ENCODE measurements at places on chromosomes 2 and 18.

DNA sequence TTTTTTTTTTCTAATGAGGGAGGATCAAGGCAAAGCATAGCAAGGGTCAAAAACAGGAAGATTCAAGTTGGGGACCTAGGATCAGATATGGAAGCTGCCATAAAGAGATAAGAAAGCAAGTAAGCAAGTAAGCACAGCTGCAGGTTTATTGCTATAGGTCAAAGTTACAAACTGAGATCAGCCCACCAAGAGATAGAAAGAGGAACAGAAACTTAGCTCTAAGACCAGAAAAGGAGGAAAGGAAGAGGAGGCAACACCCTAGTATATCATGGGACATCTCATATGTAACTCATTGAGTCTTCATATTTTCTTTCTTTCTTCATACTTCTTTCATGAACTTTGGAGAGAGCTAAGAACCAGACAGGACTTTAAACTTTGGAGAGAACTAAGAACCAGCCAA is 295.9 kb upstream of the CRIM1 start:
- no peak for DNase-seq

GRCh38 chr18:75783566-75784281 is 356.2 kb upstream of the SMIM21 start:
- no peak for DNase-seq

- DNase-seq = no peak
Measured at GRCh38 chr2:62354771-62355561, 151.0 kb downstream of the TMEM17 start.

- DNase-seq = no peak
Measured at GRCh38 chr2:48572816-48573215, 42.9 kb downstream of the STON1 start.

- no peak for DNase-seq
Measured at GRCh38 chr2:180071797-180072196, 64.7 kb upstream of the CWC22 start.

GRCh38 chr2:10185046-10185445 is 62.5 kb downstream of the RRM2 start:
- DNase-seq = no peak

DNA sequence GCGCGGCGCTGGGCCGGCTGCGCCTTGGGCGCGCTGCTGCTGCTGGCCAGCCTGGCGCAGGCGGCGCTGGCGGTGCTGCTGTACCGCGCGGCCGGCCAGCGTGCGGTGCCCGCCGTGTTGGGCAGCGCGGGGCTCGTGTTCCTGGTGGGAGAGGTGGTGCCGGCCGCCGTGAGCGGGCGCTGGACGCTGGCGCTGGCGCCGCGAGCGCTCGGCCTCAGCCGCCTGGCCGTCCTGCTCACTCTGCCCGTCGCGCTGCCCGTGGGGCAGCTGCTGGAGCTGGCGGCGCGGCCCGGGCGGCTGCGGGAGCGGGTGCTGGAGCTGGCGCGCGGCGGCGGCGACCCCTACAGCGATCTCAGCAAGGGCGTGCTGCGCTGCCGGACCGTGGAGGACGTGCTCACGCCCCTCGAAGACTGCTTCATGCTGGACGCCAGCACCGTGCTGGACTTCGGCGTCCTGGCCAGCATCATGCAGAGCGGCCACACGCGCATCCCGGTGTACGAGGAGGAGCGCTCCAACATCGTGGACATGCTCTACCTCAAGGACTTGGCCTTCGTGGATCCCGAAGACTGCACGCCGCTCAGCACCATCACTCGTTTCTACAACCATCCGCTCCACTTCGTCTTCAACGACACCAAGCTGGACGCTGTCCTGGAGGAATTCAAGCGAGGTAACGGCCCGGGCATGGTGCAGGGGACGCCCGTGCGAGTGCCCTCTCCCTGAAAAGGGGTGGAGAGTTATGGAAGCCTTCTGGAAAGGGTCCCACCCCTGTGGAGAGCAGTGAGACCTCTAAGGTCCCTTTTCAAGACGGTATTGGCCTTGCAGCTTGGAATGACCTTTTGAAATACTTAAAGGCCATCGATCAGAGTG is 1.0 kb downstream of the CNNM3 start:
- no peak for DNase-seq

- DNase-seq = no peak
Measured at GRCh38 chr2:76812156-76812555, 710.0 kb downstream of the LRRTM4 start.

GRCh38 chr2:73610111-73610510 is 32.1 kb downstream of the NAT8 start:
- no peak for DNase-seq

DNA sequence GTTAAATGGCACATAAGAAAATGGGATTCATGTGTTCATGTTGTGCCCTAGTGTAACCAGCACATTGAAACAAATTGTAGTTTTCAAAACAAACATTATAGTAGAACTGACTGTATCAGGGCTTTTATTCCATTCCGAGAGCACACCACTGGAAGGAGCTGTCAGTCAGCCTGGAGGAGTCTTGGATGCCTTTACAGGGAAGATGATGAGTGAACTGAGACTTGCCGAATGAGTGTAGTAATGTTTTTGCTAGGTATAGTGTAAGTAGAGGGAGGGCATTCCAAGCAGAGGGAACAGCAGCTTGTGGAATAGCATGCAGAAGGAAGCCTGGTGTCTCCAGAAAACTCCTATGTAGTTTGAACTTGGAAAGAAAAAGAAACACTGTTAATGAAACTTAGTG is 183.5 kb downstream of the MCFD2 start:
- no peak for DNase-seq

- no peak for DNase-seq
Measured at GRCh38 chr18:44602845-44603244, 77.8 kb upstream of the SETBP1 start.

DNA sequence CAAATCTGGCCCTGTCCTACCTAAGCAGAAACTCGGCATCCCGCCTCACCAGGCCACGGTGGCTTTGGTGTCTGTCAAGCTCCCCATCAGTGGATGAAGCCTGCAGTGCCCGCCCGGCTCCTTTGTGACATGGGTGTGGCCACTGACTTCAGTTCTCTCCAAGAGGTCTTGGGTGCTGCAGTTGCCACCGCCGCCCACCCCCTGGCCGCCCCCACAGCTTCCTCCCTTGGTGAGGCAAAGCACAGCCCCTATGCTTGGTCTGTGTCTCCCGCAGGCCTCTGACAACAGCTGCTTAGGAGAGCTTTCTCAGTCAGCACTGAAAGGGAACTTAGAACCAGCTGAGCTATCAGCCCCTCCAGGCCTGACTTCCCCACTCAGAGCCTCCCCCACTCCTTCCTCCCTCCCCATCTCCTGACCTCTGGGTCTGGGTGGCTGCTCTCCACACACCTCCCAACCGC is 22.9 kb upstream of the GPR55 start:
- DNase-seq = no peak

DNA sequence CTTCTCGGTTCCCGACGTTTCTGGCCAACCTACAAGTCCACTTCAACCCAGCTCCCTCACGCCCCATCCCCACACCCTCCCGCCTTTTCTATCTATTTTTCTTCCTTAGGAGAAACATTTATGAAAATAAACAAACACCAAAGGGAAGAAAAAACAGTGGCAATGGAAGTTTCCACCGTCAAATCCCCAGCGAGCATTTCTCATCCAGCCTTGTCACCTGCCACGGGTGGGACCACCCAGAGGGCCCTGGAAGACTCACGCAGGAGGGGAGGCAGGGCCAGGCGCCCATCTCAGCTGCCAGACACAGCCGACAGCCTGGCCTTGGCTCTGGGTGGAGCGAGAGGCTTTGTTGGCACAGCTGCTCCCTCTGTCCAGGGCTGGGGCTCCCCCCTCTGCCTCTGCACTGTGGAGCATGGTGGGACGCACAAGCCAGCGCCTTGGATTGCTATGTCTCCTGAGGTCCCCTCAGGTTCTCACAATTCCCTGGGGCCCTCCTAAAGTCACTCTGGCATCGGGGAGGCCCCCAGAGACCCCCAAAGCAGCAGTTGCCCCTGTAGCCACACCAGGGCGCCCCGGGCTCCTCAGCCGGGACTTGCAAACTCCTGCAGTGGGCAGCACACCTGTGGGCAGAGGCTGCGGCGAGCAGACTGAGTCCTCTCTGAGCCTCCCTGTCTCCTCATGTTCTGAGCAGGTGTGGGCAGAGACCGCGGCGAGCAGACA is 395.7 kb upstream of the SALL3 start:
- DNase-seq = no peak

- no peak for DNase-seq
Measured at GRCh38 chr2:138877421-138877820, 97.2 kb upstream of the NXPH2 start.

DNA sequence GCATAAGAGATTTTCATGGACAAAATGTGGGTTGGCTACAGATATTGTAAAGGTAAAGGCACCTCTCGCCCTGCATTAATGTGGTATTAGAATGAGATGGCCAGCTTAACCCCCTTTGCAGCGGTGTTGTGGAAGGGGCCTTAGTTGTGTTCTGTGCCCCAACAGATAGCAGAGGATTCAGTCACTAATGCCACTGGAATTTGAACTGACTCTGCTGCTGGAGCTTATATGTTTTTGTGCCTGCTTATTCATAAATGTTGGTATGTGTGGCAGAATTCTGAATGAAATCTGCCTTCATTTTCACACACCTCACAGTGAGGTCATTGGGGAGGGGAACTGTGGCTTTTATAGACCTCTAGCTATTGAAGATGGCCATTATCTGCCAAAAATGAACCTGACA is 90.7 kb upstream of the ITGA6 start:
- DNase-seq = no peak

- no peak for DNase-seq
Measured at GRCh38 chr18:54947091-54947490, 12.2 kb downstream of the CCDC68 start.

DNA sequence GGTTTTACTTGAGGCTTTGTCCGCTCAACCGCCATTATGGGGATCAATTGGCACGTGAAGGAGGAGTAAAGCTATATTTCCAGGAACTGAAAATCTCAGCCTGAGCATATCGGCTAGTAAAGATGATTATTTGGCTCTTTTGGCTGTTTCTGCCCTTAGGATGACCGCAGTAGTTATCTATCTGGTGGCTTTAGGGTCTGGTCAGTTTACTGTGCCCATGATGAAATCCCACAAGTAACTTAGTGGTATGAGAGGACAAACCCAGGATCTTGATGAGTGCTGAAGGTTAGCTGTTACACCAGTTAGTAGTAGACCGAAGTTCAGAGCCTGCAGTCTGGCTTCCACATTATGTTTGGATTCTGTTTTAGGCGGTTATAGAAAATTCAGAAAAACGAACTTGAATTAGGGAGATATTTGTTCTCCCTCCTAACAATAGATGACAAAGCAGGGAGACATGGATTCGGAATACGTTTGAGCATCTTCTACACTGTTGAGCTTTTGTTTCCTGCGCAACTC is 1.2 kb downstream of the MAT2A start:
- DNase-seq = no peak

GRCh38 chr18:77177009-77177408 is 44.4 kb upstream of the MBP start:
- no peak for DNase-seq

- no peak for DNase-seq
Measured at GRCh38 chr2:128560718-128561117, 242.1 kb upstream of the HS6ST1 start.

DNA sequence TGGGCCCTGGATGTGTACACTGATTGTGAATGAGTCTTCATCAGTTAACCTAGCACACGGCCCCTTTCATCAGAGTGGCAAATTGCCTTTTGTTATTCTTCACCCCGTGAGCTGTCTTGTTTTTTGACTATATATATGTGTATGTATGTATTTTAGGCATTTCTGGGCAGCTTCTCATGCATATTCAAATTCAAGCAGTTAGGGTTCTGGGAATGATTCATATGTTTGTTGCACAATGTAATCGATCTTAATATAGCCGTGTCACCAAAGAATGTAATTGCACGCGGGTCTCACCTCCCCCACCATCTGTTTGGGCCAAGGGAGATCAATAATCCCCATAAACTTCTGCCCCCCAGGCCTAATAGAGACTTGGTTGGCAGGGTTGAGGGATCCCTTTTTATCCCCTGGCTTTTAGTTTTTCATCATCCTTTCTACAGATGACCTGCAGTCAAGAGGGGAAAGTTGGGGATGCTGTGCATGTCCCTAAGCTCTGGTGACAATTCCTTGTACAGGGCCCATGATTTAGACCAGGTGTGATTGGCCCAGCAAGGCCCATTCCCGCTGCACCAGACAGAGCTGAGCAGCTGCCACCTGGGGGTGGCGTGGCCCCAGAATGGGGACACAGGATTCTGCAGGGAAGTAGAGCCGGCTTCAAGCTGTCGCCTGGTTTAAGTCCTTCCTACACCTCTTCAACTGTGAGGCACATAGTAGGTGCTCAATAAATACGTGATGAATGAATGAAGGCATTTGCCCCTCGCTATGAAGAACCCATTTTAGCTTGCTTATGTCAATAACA is 19.2 kb downstream of the KCNF1 start:
- DNase-seq = no peak

GRCh38 chr18:79910563-79911343 is 40.7 kb downstream of the SLC66A2 start:
- no peak for DNase-seq

DNA sequence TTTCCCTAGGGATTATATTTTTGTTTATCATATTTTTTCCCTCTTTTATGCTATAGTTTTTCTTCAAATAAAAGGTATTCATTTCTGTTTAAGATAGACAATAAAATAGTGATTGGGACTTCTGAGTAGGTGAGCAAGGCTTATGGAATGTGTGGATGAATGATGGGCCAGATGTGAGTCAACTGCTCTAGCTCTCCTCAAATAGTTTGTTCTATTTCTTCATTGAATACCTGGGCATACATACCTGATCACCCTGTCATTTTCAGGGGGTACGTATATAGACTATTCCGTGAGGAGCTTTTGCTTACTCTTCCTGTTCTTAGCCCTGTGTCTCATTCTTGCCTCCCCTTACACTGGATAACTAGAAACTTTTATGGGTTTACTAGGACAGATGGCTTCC is 41.9 kb downstream of the BABAM2 start:
- DNase-seq = no peak

DNA sequence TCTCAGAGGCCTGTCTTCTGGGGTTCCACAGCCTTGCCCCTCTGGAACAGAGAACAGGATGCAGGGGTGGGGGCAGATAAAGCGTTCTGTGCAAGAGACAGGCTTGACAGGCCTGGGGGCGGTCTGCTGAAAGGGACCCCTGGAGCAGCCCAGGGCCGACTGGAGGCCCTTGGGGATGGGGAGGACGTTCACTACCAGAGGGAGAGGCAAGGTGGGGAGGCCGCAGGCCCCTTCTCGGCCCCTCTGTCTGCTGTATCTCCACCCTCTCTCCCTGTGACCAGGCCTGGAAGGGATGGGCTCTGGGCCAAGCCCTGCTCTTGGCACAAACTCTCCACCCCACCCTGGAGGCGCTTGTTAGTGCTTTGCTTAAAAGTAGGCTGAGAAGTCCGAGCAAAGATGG is 27.3 kb upstream of the INHBB start:
- DNase-seq = no peak
